ENCODE measurements at places on chromosomes 12 and 14.

GRCh38 chr14:74835645-74836250 lies 40.2 kb downstream of the PROX2 start:
- no peak for DNase-seq

DNA sequence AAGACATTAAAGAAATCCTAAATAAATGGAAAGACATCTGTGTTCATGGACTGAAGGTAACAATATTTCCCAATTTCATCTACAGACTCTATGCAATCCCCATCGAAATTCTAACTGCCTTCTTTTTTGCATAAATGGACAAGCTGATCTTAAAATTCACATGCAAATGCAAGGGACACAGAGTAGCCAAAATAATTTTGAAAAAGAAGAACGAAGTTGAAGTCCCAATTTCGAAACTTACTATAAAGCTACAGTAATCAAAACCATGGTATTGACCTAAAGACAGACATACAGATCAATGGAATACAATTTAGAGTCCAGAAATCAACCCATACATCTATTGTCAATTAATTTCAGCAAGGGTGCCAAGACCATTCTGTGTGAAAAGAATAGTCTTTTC lies 16.4 kb upstream of the CD27 start:
- no peak for DNase-seq

DNA sequence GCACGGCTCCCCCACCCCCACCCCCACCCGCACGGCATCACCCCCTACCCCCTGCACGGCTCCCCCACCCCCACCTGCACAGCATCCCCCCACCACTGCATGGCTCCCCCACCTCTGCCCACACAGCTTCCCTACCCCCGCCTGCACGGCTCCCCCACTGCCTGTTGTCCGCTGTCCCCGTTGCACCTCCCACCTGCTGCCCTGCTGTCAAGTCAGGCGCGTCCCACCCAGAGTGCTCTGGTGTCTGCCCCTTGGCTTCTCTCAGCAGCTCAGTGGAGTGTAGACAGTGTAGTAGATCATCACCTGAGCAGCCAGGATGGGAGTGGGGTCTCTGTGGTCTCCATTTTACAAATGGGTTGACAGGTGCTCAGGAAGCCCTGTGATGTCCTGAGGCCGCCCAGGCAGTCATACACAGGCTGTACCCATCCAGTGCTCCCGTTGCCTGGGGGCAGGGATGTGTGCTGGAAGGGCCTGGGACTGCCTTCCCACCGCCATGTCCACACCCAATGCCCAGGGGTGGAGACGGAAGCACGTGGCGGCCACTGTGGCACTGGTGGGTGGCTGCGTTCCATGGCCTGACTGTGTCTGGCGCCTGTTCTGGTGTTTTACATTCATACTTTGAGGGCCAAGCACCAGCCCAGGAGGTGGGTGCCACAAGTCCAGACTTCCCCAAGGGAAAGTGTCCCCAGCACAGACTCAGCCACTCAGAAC lies 32.5 kb downstream of the PACS2 start:
- DNase-seq, result no peak

DNA sequence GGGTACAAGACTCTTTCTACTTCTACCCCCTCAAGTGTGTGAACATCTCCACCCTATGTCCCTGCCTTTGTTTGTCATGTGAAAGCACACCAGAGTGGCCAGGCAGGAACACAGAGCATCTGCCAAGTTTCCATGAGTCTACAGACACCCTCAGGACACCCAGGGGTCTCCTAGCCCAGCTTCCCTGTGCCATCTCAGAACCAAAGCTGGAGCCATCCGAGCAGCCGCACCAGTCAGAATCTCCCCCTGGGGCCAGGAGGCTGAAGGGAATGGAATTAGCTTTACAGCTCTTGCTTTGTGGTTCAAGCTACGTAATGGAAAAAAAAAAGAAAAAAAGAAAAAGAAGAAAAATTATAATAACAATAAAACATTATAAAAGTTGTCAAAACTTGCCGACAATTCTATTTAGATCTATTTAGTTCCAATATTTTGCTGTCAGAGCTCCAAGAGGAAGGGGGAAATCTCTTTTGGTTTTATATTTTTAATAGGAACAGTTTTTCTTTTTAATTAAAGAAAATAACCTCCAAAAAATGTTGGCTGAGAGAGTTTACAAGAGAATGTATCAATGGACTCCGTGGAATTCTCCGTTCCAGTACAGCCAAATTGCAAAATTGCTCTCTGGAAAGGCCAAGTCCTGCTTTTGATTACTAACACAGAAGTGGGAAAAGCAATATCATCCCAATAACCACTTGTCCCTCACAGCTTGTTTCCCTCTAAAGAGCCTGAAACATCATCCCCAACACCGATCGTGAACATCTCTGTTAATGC lies 37.1 kb downstream of the TBX5 start:
- DNase-seq, result peak; percentile 75

DNA sequence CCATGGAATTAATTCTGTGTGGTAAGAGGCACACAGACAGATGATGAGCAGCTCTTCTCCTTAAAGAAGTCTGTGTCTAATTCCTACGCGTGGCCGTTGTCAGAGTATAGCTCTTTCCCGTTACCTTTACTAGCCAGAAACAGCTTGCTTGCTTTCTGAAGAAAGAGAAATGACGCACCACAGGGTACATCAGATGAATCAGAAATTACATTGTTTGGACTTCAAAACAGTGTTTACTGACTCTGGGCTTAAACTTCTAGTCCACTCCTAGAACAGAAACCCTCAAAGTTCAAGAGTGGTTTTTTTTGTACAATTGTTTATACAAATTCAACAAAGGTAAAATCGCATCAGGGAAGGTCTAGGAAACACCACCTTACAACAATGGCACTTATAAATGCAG lies 29.0 kb downstream of the RNF34 start:
- no peak for DNase-seq

- no peak for DNase-seq
Measured at GRCh38 chr12:53965281-53966084, 7.4 kb upstream of the HOXC11 start.
